ENCODE measurements at places on chromosomes 5 and 9.

DNA sequence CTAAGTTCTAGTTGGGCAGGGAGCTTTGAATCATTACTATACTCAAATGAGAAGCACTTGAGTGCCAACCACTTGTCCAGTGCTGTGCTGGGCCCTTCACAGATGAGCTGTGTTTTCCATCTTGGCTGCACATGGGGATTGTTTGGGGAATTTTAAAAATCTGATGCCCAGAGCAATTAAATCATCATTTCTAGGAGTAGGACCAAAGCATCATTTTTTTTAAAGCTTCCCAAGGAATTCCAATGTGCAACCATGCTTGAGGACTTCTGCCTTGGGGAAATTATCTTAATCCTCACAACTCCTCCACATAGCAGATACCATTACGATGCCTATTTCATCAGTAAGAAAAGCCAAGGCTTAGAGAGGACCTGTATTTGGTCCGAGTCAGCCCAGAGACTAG is 131.4 kb downstream of the TMEM174 start:
- no peak for DNase-seq

DNA sequence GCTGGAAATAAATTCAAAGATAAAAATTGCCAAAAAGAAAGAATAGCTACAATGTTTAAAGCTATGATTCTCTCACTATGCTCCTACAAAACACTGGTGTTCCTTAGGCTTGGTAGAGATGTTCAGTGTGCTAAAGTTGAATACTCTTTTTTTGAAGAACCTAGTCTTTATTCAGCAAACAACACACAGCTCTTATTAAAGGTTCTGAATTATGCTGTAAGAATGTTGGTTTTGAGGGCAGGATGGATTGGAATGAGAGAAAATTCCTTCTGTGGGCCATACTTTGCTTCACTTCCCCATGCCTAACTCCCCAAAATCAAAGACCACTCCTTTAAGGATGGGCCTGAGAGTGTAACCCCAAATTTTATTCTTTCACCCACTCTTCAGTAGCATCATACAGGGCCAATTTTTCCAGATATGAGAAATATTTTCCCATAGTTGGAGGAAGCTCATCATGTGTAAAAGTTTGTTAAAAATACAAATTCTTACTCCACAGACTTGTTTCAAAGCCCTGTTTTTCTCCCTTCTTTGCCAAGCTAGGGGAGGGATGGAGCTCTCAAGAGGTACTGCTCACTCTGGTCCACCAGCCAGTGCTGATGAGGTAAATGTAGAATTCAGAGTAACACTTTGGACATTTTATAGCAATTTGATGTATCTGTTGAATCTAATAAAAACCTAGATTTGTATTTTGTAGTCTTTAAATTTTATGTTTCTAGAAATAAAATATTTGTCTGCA is 99.3 kb downstream of the GDNF start:
- no peak for DNase-seq

- no peak for DNase-seq
Observed at GRCh38 chr5:113520429-113520828, 6.9 kb downstream of the YTHDC2 start.

- DNase-seq: no peak
Observed at GRCh38 chr9:115520646-115521045, 402.7 kb upstream of the TNC start.

GRCh38 chr9:107721705-107722245 is 232.2 kb upstream of the KLF4 start:
- no peak for DNase-seq

DNA sequence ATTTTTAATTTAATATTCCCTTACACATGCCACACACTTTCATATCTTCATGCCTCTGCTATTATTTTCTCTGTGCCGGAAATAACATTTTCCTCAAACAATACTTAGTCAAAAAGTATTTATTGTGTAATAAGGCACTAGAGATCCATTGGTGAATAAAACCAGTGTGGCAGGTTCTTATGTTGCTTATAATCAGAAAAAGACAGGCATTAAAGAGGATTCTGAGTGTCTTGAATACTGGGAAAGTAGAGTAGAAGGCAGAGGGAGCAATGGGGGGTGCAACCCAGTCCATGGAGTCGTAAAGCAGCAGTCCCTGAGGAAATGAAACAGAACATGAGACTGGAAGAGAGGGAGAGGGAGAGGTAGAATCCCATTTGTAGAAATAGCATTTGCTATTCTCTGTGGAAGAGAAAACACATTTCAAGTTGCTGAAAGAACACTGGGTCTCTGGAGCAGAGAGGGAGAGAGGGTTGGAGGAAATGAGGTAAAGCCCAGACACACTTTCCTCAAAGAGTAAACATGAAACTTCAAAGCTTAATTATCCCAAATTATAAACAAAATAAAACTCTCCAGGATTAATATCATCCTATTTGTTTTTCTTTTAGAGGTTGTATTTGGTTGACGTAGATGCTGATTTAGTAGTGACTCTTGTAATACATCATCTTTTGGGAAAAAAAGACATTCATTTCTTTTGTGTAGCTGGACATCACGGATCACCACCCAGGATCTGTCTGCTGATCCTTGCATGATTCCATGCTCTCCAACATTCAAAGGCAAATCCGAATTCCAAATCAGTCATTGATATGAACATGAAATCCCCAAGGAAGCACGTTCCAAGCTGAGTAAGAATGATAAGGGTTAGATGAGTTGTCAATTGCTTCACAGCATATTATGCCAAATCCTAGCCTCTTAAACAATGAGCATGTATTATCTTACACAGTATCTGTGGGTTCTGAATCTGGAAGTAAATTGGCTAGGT is 37.4 kb upstream of the GRAMD2B start:
- no peak for DNase-seq

- no peak for DNase-seq
Observed at GRCh38 chr5:11166923-11167322, 405.9 kb upstream of the DAP start.

GRCh38 chr9:130981002-130981755 is 27.8 kb upstream of the LAMC3 start:
- DNase-seq: no peak

- DNase-seq: no peak
Observed at GRCh38 chr9:77753180-77753579, 105.1 kb upstream of the GNA14 start.

- no peak for DNase-seq
Observed at GRCh38 chr9:133494636-133495326, 15.9 kb upstream of the SLC2A6 start.

DNA sequence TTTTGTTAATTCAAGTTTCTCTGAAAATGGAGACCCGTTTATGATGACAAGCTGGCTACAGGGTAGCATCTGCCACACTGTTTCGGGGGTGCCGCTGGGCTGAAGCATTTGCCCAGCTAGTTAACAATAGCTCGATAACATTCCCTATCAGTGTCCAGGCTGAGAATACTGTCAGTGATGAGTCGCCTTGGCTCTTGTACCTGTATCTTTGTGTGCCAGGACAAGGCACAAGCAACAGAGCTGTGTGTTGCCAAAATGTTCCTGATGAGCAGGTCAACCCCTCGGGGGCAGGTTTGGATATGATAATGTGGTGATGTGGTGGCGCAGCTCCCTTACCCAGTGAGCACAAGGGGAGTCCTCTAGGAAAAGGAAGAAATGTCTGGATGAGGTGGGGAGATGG is 7.0 kb downstream of the TGFBI start:
- DNase-seq: no peak

GRCh38 chr9:134793288-134794188 is 87.1 kb upstream of the FCN2 start:
- DNase-seq: no peak

- DNase-seq: no peak
Observed at GRCh38 chr9:124040186-124040931, 28.8 kb downstream of the LHX2 start.

DNA sequence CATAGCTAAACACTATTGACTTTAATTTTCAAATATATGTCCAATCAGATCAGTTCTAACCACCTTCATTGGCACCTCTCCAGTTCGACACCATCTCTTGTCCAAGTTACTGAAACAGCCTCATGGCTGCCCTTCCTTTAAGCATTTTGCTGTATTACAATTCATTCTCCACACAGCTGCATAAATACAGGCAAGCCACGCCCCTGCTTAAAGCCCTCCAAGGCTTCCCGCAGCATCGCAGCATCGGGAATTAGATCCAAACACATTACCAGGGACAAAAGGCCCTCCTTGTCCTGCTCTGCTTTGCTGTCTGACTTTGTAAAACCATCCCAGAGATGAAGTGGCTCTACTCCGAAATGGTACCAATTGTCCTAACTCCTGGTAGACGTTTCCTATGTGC is 75.1 kb upstream of the RAI14 start:
- DNase-seq: peak; percentile 9

DNA sequence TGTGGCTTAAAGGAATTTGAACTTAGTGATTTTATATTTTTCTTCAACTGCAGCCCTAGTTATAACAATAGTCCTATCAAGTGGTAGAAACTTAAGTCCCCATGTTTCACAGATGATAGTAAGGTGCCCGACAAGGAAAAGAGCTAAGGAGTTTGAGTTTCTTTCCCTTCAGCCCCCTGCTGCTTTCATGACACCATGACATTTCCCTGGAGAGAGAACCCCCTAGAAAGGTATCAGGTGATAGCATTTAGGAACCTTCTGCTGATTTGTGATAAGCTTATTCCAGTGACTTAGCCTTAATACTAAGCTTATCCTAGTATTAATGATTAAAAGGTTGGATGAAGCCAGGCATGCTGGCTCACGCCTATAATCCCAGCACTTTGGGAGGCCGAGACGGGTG is 623.8 kb upstream of the TYRP1 start:
- no peak for DNase-seq

DNA sequence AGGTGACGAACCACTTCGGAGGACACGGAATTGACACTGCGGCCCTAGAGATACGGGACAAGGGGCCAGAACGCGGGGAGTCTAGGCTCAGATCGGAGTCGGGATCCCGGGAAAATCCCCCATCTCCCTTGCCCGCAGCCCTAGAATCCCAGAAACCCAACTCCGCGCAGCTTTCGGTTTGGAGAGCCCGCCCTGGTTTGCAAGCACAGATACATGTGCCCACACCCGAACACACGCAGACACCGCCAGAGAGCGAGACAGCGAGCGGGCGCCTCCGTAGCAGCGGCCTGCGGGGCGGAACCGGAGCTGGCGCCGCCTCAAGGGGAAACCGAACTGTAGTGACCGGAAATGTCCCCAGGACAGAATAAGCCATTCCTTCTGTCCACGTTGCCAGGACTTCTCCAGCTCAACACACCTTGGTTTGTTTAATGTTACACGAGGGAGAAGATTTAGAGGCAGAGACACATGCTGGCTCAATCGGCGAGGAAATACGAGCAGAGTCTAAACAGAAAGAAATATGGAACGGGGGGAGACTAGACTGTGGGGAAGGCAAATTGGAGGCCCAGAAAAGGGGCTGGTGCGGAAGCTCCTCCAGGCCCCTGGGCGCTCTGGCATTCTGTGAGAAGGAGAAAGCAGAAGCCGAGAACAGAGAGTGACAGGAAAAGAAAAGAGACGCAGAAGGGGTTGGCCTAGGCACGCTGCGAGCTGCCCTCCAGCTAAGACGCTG is 2.9 kb upstream of the PAX5 start:
- DNase-seq: peak; percentile 54

DNA sequence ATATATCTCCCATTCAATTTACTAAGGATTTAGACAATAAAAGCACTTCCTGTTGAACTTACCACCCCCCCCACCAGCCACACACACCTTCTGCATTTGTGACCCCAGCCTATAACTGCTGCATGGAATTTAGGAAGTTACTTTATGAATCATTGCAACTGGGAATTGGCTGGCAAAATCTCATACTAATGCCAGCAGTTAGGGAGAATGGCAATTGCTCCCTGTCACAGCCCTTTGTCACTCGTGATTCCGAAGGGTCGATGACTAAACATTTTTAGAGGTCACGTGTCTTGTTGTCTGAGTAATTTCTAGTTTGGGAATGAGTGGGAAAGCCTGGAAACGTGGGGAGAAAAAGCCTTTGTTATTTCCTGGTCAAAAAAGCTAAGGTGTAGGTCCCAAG is 46.6 kb upstream of the PCA3 start:
- DNase-seq: no peak

- no peak for DNase-seq
Observed at GRCh38 chr5:169765176-169765996, 128.3 kb downstream of the DOCK2 start.

DNA sequence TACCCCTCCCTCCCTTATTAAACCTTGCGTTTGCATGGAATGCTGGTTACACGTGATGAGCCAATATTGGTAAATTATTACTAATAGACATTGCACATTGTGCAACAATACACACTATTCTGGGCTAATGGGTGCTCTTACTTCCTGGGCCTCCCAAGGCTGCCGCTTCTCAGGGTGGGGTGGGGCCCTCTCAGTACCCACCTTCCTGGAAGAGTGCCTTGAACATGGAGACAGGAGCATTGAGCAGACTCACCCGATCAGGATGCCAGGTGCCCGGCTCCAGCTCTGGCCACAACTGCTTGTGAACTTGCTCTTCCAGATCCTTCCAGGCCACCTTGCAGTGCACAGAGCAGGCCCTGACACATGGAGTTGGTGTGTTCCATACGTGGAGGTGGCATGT is 24.7 kb upstream of the CEP72 start:
- DNase-seq: no peak

- DNase-seq: no peak
Observed at GRCh38 chr9:36986468-36987408, 47.3 kb downstream of the PAX5 start.

GRCh38 chr5:111066261-111066938 is 5.1 kb upstream of the TSLP start:
- DNase-seq: no peak

GRCh38 chr9:26746357-26747072 is 146.1 kb downstream of the CAAP1 start:
- no peak for DNase-seq

DNA sequence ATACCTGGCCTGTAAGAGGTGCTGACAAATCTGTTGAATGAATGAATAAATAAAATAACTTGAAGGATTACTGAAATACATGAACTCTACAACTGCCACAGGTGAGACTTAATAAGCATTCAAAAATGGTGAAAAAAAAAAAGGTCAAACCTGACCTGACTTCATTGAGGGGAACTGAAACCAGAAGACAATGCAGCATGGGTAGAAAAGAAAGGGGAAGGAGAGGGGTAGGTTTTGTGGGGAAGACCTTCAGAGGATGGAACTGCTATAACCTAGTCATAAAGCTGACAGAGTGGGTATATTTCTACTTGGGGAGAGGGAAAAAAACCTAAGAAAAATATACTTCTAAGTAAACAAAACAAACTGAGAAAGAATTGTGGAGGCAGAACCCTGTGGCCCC is 56.6 kb downstream of the RASEF start:
- DNase-seq: no peak

DNA sequence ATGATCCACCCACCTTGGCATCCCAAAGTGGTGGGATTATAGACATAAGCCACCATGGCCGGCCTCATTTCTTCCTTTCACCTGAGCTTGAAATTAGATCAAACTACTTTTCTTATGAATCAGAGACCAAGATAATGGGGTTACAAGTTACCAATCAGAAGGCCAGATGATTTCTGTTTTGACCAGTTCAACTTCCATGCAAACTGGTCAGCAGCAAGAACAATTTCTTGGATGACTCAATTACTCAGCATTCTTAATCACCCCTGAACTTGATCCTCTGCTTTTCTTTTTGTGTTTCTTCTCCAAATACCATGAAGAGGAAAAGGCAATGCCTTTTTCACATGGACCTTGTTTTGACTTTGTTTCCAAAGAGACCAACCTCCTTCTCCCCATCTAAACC is 10.0 kb upstream of the PLIN2 start:
- no peak for DNase-seq

Data from lung (tissue), 17 donors.